Fibroblast of gingiva (primary cell): ENCODE measurements at places on chromosomes 1 and 21.

GRCh38 chr1:100538913-100539835 lies 1.2 kb downstream of the GPR88 start:
- no peak for DNase-seq

DNA sequence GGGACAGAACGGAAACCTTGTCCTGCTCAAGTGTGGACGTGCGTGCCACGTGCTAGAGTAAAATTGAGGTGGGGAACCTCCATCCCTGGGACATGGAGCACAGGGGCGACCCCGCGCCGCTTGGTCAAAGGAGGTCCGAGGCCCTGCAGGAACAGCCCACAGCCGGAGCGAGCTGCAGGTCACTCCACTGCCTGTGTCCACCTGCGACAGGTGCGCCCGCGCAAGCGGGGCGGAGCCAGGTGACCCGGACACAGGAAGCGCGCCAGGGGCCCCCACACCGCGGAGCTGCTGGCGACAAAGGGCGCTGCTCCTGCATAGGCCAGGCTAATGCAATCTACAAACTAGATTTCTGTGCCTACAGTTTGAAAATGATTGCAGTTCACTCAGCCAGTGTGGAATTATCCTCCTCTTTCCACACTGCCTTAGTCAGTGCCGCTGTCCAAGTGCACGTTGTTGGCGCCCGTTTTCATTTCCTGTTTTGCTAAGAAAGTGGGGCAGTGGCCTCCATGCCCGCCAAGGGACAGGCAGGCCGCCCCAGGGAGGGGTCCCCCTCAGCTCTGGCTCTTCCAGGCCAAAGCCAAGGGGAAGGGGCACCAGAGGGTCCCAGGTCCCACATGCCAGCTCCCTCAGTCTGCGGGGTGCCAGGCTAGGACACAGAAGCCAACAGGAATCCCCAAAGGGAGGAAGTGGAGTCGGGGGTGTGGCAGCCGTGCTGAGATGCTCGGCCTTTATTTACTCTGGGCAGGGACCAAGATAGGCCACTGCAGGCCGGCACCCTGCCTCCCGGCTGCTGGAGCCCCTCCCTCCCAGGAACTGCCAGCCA lies 4.3 kb upstream of the NADK start:
- peak; percentile 70 for DNase-seq

GRCh38 chr1:172293429-172293828 lies 127.1 kb upstream of the C1orf105 start:
- no peak for DNase-seq

GRCh38 chr1:59692591-59692990 lies 122.2 kb upstream of the HOOK1 start:
- DNase-seq: peak; percentile 96

DNA sequence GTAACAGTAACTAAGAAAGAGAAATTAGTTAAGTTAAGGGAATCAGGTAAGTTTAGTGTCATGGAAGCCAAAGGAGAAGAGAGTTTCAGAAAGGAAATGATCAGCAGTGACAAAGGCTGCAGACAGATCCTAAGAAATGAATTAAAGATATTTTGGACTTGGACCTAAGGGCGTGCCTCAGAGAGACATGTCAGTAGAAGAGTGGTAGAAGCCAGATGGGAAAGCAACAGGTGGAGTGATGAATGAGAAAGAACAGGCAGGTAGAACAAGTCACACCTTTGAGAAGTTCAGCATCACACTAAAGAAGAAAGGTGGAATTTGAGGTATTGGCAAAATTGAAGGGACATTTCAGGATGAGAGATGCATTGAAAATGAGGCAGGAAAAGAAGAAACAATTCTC lies 1.4 kb upstream of the C4BPA start:
- no peak for DNase-seq

- DNase-seq: no peak
Observed at GRCh38 chr1:7561936-7562728, 209.0 kb upstream of the VAMP3 start.

GRCh38 chr1:55179177-55179835 lies 35.9 kb downstream of the USP24 start:
- no peak for DNase-seq

DNA sequence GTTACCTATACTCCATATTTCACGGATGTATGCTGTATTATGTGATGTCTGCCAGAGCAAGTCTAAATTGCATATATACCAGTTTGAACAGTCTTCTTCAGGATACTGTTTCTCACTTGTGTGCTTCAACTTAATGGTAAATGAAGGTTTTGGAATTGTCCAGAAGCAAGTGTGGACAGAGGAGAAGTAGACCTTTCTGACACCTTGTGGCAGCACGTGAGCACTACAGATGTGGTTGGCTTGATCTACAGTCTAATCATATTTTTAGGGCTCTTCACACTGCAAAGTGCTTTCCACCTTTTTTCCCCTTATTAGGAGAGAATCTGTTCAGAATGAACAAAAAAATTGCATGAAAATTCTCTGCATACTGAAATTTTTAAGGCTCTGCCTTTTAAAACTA lies 10.9 kb downstream of the MORC3 start:
- DNase-seq: peak; percentile 40

DNA sequence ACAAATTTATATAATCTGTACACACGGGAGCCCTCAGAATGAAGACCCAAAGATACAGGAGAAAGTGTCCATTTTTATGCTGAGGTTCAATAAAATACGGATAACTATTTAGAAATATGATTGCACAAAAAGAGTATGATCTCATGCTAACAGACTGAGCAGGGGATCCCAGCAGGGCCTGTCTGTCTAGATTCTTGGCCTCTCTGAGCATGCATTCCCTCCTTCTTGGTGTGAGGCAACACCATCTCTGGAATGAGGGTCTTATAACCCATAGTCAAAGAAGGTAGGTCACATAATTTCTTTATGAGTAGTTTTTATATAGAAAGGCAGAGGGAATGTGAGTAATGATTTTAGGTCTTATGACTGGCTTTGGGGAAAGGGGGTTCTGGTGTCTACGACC lies 5.4 kb downstream of the PRMT6 start:
- no peak for DNase-seq

DNA sequence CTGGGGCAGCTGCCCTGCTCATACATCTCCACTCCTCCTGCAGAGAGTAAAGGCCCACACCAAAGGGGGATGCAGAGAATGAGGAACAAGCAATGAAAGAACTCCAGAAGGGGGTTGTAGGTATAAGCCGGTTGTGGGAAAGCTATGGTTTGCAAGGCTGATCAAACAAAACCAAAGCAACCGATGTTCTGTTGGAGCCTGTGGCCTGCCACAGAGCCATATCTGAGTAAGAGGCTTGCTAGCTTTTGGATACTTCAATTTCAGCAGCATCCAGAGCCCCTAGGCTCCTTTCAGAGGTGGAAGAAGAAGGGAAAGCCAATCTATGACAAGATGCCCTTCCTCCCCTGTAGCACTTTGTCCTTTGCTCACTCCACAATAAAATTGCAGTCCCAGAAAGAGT lies 163.2 kb downstream of the RRAGC start:
- no peak for DNase-seq
